ENCODE measurements at places on chromosomes 11 and 22. TPM values are rescaled to one million over a fixed set of nuclear protein-coding genes. Genes with fewer than 3 reads are reported as not detected.

- peak; percentile 1 for DNase-seq
Observed at GRCh38 chr11:83612891-83613766, 327.0 kb upstream of the CCDC90B start.

The OR6A2 gene
- total RNA-seq, result 0.05 TPM

DNA sequence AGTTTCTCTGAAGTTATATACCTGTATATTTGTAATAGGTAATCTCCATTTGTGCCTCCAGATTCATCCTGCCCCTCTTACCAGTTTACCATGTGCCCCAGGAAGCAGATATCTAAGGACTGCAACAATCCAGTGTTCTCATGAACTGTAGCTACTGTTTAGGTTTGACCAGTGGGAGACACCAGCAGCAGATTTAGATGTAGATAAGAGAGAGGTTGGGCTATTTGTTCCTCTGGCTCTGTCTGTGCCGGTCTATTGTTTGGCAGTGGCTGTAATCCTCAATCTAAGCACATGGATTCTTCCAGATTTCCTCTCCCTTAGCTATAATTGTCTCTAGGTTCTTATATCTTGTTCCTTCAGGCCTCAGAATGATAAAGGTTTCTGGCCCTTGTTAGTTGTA lies 88.4 kb downstream of the ANO3 start:
- DNase-seq, result no peak

The GVQW3 gene
- total RNA-seq, result 1.6 TPM

GRCh38 chr22:43101306-43101705 lies 9.2 kb upstream of the BIK start:
- no peak for DNase-seq

DNA sequence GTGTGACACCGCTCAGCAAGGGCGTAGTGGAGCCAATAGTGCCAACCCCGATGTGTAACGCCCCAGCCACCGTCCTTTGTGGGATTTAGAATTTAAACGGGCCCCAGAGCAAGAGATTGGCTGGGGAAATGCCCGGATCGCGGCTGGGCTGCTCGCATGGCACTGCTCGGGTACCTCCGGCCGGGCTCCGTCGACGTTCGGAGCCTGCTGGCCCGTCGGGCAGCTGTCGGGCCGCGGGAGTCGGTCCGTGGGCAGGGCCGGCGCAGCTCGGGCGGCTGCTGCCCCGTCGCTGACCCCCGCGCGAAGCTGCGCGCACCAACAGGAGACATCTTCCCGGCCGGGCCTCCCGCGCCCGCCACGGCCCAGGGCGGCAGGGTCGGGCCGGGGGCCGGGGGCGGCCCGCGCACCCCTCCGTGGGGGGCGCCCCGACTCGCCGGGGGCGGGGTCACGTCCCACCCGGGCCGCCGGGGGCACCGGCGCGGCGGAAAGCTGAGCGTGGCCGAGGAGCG lies 1.3 kb upstream of the KDM2A start:
- no peak for DNase-seq

The JAML gene
- total RNA-seq, result not detected

DNA sequence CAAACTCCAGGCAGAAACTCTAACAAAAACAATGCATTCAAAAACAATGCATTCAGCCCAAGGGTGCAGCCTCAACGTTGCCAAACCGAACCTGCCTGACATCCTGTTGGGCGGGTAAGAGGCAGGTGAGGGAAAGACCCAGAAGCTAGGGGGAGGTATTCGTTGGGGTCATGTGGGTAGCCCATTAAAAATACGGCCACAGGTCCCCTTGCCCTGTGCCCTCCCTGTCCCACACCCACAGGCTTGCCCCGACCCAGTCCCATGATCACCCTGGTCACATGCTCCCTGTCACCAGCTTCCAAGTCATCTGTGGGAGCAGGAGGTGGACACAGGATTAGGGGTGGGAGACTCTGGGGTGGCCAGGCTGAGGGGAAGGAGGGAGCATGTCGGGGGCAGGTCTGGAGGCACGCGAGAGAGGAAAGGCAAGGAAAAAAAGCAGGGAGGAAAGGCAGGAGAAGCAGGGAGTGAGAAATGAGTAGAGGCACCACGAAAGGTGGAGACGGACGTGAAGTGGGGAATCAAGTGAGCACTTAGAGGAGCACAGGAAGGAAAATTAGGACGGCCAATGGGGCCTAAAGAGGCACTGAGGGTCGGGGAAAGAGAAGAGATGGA lies 683 bp downstream of the PLA2G6 start:
- DNase-seq, result peak; percentile 68

DNA sequence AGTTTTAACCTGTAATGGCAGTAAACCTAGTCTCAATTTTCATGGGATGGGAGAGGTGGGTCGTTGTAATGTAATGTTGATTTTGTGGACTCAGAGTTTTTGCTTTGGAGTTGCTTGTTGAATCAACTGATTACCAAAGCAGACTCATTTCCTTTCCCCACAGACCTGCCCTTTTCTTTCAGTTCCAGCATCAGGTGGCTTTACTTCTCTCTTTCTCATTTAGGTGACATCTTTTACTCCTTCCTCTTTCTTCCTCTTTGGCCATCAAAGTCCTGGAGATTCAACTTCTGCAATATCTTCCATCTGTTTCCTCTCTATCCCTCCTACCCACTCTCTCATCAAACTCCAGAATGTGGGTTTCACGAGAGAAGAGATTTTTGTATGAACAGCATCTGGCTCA lies 313.9 kb downstream of the TMEM135 start:
- no peak for DNase-seq

The TPBGL gene
- 2.7 TPM for total RNA-seq

DNA sequence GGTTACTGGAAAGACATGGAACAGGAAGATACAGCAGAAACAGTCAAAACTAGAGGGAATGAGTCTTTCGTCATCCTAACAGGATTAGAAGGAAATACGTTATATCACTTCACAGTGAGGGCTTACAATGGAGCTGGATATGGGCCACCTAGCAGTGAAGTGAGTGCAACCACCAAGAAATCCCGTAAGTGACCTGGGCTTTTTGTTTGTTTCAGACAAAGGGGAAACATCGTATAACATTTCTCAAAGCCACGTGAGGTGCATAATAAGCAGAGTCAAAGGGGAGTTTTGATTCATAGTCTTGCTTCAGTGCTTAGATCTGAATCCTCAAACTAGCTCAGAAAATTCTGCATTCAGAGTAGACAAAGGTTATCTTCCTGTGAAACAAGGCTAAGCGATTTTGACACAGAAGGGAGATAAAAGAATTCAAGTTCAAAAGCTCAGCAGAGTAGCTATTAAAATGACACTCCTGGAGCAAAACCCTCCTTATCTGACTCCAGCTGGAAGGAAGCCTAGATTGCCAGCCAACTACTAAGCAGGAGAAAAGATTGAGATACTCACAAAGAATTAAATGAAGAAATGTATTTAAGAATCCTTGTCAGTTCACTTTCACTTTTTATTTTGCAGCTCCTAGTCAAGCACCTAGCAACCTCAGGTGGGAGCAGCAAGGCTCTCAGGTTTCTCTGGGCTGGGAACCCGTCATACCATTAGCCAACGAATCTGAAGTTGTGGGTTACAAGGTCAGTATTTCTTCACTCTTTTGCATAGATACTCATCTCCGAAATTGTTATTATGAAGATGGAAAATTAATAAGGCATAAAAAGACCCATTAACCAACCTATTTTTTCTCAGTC lies 346.4 kb upstream of the ARHGAP42 start:
- DNase-seq, result no peak
